ENCODE measurements at places on chromosomes 6 and 20. TPM values are rescaled to one million over a fixed set of nuclear protein-coding genes. Genes with fewer than 3 reads are reported as not detected.

DNA sequence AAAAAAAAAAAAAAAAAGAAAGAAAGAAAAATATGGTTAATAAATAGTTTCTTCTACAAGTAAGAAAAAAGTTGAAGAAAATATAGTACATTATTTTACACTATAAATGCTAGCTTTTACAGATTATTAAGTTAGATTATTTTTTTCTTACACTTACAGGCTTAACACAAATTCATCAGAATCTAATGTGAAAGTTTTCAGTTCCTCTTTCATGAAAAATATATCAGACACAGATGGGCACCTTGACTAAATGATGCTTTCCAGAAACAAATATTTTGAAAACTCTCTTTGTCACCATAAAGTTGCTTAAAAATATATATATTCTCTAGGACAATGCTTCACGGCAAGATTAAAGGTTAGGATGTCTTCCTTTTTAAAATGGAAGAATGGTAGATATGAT lies 321.8 kb upstream of the HSF2 start:
- no peaks in the 10 kb centered on the region for H3K4me1 ChIP-seq
- H3K36me3 ChIP-seq, result no peaks in the 10 kb centered on the region
- H3K27ac ChIP-seq, result no peak overlapping the region
- H3K4me3 ChIP-seq, result no peak overlapping the region
- DNase-seq, result no peak
- no peaks in the 10 kb centered on the region for H3K27me3 ChIP-seq

DNA sequence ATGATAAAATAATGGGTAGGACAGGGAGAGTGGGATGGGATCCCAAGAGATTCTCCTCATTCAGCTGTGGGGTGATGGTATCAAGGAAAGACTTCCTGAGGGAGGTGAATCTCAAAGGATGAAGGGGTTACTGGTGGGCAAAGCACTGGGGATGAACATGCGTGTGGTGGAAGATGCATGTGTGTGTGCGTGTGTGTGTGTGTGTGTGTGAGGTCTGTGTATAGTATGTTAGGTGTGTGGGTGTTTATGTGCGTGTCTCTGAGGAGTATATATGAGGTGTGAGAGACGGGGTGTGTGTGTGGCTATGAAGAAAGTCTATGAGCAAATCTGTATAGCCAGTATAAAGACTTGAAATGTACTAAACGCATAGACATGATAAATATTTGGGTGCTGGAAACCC lies 220.0 kb upstream of the MYLIP start:
- no peak overlapping the region for H3K4me3 ChIP-seq
- no peak overlapping the region for H3K27ac ChIP-seq
- no peaks in the 10 kb centered on the region for H3K27me3 ChIP-seq
- H3K4me1 ChIP-seq, result no peaks in the 10 kb centered on the region

- H3K4me1 ChIP-seq, result no peaks in the 10 kb centered on the region
- no peaks in the 10 kb centered on the region for H3K36me3 ChIP-seq
- H3K27ac ChIP-seq, result peak overlapping the region; percentile 97
- H3K4me3 ChIP-seq, result peak overlapping the region; percentile 86
- no peaks in the 10 kb centered on the region for H3K27me3 ChIP-seq
- DNase-seq, result peak; percentile 41
Observed at GRCh38 chr20:25623225-25623735, 534 bp downstream of the NANP start.

Gene DCDC2
- 0.57 TPM for total RNA-seq

Gene COL9A1
- total RNA-seq, result not detected

GRCh38 chr6:167794161-167795157 lies 32.3 kb upstream of the AFDN start:
- H3K4me3 ChIP-seq, result no peak overlapping the region
- H3K27me3 ChIP-seq, result no peaks in the 10 kb centered on the region
- peak; percentile 54 for DNase-seq
- H3K4me1 ChIP-seq, result no peaks in the 10 kb centered on the region
- H3K36me3 ChIP-seq, result no peaks in the 10 kb centered on the region

- DNase-seq, result no peak
- H3K36me3 ChIP-seq, result no peaks in the 10 kb centered on the region
- H3K4me3 ChIP-seq, result peak overlapping the region; percentile 43
- no peaks in the 10 kb centered on the region for H3K27me3 ChIP-seq
- H3K27ac ChIP-seq, result peak overlapping the region; percentile 86
- peaks cover 19% of the 10 kb centered on the region for H3K4me1 ChIP-seq
Observed at GRCh38 chr6:158853880-158854213, 34.7 kb upstream of the EZR start.

DNA sequence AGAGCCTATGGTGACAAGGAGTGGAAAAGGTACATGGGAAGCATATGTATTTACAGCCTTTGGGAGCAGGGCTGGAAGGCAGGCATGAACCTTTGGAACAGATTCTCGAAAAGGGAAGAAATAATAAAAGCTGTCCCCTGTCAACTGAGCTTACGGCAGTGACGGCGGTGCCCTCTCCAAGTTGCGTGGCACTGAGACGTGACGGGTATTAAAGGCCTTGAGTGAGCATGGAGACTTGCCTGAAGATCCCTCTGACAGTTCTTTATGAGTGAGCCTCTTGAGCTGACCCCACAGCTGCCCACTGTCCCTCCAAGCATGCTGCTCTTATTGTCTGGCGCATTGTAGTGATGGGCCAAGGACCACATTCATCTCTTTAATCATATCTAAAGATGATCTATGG lies 388.5 kb downstream of the ZFAND3 start:
- DNase-seq, result no peak
- no peak overlapping the region for H3K4me3 ChIP-seq
- H3K27ac ChIP-seq, result no peak overlapping the region
- no peaks in the 10 kb centered on the region for H3K27me3 ChIP-seq
- H3K4me1 ChIP-seq, result no peaks in the 10 kb centered on the region

DNA sequence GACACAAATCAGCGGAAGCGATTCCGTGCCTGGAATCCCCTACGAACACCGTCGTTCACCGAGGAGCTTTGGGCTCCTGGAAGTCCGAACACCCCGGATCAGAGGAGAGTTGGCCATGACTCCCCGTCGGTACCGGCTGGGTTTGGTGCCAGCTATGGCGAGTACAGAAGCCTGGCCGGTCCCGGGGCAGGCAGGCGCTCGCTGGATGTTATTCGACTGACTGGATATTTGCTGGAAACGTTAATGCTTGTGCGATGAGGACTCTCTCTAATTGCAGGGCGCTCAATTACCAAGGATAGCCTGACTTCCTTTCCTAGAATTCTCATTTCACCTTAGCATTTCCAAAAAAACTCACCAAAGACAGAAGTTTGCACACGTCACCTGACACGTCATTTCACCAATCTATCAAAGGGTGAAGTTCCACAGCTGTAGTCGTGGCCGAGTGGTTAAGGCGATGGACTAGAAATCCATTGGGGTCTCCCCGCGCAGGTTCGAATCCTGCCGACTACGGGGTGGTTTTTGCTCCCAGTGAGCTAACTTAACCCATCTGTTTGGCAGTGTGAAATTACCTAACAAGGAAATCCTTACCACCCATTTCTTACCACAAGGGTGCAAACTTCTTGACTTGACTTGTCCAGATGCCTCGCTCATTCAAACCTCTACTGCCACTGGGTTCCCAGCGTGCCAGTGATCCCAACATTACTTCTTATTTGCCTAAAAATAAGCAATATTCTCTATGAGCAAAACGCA lies 22.7 kb upstream of the ZNF184 start:
- DNase-seq, result no peak
- no peaks in the 10 kb centered on the region for H3K36me3 ChIP-seq
- peak overlapping the region; percentile 36 for H3K4me3 ChIP-seq
- no peaks in the 10 kb centered on the region for H3K27me3 ChIP-seq
- H3K27ac ChIP-seq, result no peak overlapping the region

Gene UNC93A
- total RNA-seq, result 17.2 TPM

- no peaks in the 10 kb centered on the region for H3K4me1 ChIP-seq
- peak; percentile 54 for DNase-seq
- peak overlapping the region; percentile 73 for H3K4me3 ChIP-seq
- peak overlapping the region; percentile 99 for H3K27ac ChIP-seq
- no peaks in the 10 kb centered on the region for H3K36me3 ChIP-seq
Observed at GRCh38 chr6:13813621-13814175, 659 bp downstream of the MCUR1 start.

DNA sequence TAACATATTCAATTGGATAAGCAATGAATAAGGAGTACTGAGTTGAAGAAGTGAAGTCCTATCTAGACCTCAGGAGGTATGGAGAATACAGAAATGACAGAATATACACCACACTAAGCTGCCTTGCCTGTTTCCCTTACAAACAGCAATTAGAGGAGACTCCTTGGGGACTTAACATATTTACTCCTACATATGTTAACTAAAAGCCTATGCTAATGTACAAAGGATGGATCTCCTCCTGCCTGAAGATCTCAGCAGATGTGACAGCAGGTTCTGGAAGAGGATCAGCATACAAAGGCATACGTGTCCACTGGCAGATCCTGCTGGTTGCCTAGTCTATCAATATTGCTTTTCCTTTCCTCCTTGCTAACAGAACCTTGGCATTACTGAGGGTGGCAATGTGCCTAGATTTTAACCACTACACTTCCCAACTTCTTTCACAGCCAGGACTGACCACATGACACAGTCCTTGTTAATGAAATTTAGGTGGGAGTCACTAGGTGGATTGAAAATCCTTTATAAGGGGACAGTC lies 29.6 kb downstream of the PRKN start:
- no peak overlapping the region for H3K4me3 ChIP-seq
- H3K4me1 ChIP-seq, result no peaks in the 10 kb centered on the region
- no peak overlapping the region for H3K27ac ChIP-seq
- DNase-seq, result no peak
- H3K36me3 ChIP-seq, result no peaks in the 10 kb centered on the region

Gene B4GALT5
- 8.3 TPM for total RNA-seq

Gene C20orf204
- 0.18 TPM for total RNA-seq

- H3K36me3 ChIP-seq, result no peaks in the 10 kb centered on the region
- no peak overlapping the region for H3K4me3 ChIP-seq
- H3K27me3 ChIP-seq, result no peaks in the 10 kb centered on the region
- DNase-seq, result peak; percentile 82
- peak overlapping the region; percentile 74 for H3K27ac ChIP-seq
- H3K4me1 ChIP-seq, result no peaks in the 10 kb centered on the region
Observed at GRCh38 chr20:62201173-62202082, 18.6 kb downstream of the MTG2 start.

DNA sequence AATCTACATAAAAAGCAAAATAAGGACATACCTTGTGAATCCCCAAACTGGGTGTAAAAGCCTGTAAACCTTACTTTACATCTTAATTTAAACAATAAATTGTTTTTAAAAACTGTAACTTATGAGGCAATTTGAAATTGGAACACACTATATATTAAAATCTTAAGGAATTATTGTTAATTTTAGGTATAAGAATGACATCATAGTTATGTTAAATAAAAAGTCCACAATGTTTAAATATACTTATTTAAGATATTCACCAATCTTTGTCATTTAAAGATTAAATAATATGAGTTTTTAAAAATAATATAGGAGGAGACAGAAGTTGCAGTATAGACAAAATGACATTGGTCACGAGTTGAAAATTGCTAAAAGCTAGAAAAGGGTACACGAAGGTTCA lies 621.9 kb upstream of the POU3F2 start:
- H3K4me3 ChIP-seq, result no peak overlapping the region
- DNase-seq, result no peak
- H3K4me1 ChIP-seq, result no peaks in the 10 kb centered on the region
- H3K36me3 ChIP-seq, result no peaks in the 10 kb centered on the region

Gene ADAM33
- 175 TPM for total RNA-seq

Gene SEMG1
- not detected for total RNA-seq

DNA sequence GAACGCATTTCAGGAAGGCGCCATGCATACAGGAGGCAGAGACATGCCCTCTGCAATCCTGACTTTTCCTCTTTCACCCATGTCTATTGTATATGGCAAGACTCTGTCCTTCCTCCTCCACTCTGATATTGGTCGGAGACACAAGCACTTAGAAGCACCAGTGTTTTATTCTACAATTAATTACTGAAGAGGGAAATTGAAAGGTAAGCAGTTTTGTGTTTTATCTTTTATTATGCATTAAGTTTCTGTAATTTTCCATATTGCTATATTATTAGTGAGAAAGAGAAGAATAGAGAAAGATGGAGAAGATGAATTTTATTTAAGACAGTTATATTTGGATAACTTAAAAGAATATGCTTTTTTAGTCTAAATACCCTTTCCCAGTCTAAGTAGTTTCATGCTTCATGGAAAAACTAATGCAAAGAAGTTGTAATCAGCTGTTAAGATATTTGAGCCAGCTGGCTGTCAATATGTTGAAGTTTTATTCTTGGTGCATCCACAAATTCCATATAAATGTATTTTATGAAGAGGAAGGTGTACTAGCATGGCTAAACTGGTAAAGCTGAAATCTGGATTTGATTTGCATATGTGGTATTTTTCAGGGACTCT lies 13.6 kb downstream of the ARID1B start:
- H3K27ac ChIP-seq, result no peak overlapping the region
- peaks cover 20% of the 10 kb centered on the region for H3K4me1 ChIP-seq
- no peak overlapping the region for H3K4me3 ChIP-seq
- DNase-seq, result no peak

GRCh38 chr20:12698817-12699216 lies 310.0 kb upstream of the SPTLC3 start:
- H3K27ac ChIP-seq, result no peak overlapping the region
- no peaks in the 10 kb centered on the region for H3K4me1 ChIP-seq
- no peaks in the 10 kb centered on the region for H3K27me3 ChIP-seq
- DNase-seq, result no peak

DNA sequence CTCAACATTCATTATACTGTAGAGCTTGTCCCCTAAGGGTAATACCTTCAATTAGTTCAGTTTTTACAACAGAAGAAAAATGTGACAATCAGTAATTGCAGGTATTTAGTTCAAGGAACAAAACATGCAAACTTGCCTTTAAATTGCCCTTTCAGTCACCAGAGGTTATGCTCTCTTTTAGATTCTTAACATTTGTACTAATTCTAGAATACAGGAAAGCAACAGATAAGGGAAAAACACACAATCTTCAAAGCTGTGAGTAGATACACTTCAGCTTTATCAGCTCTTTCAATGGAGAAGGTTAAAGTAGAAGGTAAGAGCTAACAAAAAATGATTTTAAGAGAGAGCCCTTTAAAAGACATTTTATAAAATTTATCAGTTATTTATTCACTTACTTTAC lies 173.1 kb downstream of the HS3ST5 start:
- H3K27ac ChIP-seq, result no peak overlapping the region
- no peak overlapping the region for H3K4me3 ChIP-seq
- no peak for DNase-seq
- no peaks in the 10 kb centered on the region for H3K4me1 ChIP-seq
- no peaks in the 10 kb centered on the region for H3K27me3 ChIP-seq
- no peaks in the 10 kb centered on the region for H3K36me3 ChIP-seq

DNA sequence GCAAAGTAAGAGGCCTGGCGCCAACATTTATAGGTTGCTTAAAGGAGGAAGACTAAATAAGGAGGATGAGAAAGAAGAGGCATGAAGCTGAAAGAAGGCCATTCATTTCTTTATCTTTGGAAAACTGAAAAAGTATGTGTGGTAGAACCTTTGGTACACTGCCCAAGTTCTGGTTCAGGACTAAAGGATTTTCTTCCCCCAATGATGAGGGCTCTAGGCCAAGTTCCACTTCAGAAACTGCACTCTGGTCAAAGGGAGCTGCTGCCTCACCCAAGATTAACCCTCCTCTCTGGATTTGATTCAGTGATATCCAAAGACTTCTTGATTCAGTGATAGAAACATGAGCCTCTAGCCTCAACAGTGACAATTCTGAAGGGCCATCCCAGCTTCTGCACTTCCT lies 5.0 kb upstream of the KPNA5 start:
- no peaks in the 10 kb centered on the region for H3K4me1 ChIP-seq
- no peaks in the 10 kb centered on the region for H3K27me3 ChIP-seq
- H3K4me3 ChIP-seq, result no peak overlapping the region
- DNase-seq, result no peak

Gene CGA
- not detected for total RNA-seq

Gene GCNT2
- 92.5 TPM for total RNA-seq

- peak overlapping the region; percentile 38 for H3K4me3 ChIP-seq
- no peaks in the 10 kb centered on the region for H3K36me3 ChIP-seq
- H3K4me1 ChIP-seq, result peaks cover 37% of the 10 kb centered on the region
Observed at GRCh38 chr6:34657307-34657978, 39.1 kb downstream of the ILRUN start.

Data from Peyer's patch (tissue), 4 donors.